ENCODE measurements at places on chromosomes 6 and 20. TPM values are rescaled to one million over a fixed set of nuclear protein-coding genes. Genes with fewer than 3 reads are reported as not detected.

PRICKLE4 gene
- total RNA-seq: not detected

- no peak for DNase-seq
Observed at GRCh38 chr6:41653691-41654090, 15.4 kb downstream of the MDFI start.

DNA sequence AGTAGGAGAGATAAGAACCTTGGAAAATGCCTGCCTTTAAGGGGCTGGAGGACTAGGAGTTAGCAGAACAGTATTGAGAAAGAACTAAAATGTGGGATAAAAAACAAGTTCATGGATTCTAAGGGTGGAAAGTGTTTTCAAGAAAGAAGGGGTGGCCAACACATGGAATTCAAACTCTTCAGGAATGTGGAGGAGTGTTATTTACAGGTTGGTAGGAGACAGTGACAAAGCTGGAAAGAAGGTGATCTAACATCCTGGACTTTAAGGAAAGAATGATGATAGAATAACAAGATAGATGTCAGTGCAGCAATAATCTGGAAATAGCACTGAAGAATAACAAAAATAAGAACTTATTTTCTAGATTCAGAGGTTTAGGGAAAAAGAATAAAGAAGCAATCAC, 54.0 kb upstream of the TNFRSF21 start:
- DNase-seq: no peak

DNA sequence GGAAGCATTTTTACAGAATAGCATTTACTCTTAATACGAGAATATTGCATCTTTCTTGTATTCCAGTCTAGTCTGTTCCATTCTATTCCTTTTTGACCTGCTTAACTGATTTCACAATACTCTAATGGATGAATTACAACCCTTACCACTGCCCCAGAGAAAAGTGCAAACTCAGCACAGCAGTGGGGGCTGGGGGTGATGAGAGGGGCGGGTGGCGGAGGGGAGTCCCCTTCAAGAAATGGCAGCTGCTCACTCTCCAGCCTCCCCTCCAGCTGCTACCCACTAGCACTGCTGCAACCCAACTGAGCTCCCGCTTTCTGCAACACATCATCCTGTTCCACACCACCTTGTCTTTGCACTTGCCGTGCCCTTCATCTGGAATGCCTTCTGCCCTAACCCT, 30.1 kb downstream of the PIM1 start:
- DNase-seq: no peak

GRCh38 chr6:12163149-12163548, 127.0 kb upstream of the EDN1 start:
- no peak for DNase-seq

- no peak for DNase-seq
Observed at GRCh38 chr6:69813508-69813907, 16.7 kb upstream of the LMBRD1 start.

GRCh38 chr6:108454356-108454755, 106.4 kb upstream of the FOXO3 start:
- no peak for DNase-seq

DNA sequence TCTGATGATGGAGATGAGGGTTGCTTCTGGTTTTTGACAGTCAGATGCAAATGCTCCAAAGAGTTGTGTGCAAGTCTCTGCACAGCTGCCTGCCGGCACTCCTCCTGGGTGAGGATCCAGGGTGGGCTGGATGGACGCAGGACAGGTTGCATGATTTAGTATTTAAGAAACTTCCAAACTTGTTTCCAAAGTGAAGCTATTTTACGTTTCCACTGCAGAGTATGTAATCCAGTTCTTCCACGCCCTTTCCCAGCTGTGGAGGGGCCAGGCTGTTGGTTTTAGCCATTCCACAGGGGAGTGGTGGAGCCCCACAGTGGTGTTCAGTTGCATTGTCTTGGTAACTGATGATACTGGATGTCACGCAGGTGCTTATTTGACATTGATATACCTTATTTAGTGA, 157.3 kb downstream of the THBS2 start:
- DNase-seq: no peak

- no peak for DNase-seq
Observed at GRCh38 chr6:162450358-162450757, 277.2 kb downstream of the PRKN start.

LRFN2 gene
- not detected for total RNA-seq

- DNase-seq: no peak
Observed at GRCh38 chr6:32790306-32790705, 26.5 kb downstream of the HLA-DOB start.

KLC4 gene
- 44.3 TPM for total RNA-seq

DNA sequence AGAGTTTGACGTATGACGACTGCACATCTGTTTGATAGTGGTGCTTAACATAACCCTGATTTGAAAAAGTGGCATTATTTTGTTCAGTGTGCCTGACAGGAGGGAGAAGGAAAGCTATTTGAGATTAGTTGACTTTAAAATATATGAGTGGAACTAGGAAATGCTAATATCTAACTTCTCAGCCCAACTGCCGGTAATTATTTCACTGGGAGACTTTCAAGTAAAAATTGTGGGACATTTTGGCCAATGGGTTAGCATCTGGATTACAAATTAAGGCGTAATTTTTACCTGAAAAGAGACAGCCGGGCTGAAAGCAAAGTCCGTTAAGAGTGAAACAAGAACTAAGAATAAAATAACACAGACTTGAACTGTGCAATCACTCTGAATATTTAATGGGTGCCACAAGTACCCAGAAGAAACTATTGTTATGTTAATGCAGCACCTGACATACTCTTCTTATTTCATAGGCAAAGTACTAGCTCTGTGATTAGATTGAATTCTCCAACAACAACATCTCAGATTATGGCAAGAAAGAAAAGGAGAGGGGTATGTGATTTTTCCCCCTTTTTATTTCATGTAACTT, 2.0 kb downstream of the HEY2 start:
- DNase-seq: no peak

VGLL2 gene
- not detected for total RNA-seq

DNA sequence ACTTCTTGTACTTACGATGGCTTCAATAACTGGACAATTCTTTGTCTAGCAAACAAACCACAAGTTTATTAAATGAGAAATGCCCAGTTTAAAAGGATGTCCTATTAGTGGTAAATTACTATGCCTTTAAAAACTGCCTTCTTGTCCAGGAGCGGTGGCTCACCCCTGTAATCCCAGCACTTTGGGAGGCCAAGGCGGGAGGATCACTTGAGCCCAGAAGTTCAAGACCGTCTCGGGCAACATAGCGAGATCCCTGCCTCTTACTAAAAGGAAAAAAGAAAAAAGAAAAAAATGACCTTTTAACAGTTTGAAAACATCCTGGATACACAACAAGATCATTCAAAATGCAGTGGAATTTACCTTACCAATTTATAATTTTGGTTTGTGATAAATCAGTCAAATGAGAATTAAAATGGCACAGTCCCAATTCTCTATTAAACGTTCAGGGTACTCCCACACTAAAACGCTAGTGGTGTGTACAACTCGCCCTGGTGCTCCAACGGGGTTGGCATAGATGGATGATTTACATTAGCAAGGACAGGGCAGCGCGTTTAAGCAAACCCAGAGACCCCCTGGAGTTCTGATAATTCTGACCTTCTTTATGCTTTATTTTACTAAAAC, 2.3 kb downstream of the ZBTB2 start:
- DNase-seq: no peak

NRN1 gene
- 44.1 TPM for total RNA-seq

DOK5 gene
- total RNA-seq: 3.3 TPM

- DNase-seq: no peak
Observed at GRCh38 chr6:33857093-33857931, 53.5 kb upstream of the MLN start.

DNA sequence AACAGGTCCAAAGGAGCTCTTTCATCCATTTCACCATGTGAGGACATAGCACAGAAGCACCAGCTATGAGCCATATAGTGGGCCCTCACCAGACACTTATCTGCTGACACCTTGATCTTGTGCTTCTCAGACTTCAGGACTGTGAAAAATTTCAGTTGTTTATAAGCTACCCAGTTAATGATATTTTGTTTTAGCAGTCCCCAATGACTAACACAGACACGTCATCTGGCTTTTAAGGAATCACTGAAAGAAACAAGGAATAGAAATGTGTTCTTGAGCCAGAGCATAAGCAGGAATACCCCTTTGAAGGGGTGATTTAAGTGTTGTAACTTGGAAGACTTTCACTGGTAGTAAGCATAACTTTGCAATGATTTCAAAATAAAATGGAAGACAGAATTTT, 214.7 kb upstream of the PTCHD4 start:
- DNase-seq: no peak

APCDD1L gene
- not detected for total RNA-seq

- no peak for DNase-seq
Observed at GRCh38 chr20:47860049-47860830, 75.0 kb upstream of the SULF2 start.

DNA sequence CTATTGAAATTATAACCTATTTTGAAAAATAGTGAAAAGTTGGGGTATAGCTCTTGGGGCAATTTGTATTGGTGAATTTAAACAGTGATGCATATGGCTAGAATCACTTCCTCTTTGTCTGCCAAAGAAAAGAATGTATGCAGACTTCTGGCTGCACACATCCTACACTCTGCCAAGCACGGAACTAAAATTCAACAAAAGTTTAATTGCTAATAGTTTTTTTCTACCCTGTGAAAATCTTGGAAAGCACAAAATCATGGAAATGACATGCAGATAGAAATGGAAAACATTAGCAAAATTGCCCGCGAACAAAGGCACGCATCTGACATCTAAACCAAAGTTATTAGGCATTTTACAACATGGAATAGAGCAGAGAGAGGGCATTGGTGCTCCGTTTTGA, 106.4 kb upstream of the PDE10A start:
- peak; percentile 10 for DNase-seq

HAO1 gene
- total RNA-seq: not detected

DNA sequence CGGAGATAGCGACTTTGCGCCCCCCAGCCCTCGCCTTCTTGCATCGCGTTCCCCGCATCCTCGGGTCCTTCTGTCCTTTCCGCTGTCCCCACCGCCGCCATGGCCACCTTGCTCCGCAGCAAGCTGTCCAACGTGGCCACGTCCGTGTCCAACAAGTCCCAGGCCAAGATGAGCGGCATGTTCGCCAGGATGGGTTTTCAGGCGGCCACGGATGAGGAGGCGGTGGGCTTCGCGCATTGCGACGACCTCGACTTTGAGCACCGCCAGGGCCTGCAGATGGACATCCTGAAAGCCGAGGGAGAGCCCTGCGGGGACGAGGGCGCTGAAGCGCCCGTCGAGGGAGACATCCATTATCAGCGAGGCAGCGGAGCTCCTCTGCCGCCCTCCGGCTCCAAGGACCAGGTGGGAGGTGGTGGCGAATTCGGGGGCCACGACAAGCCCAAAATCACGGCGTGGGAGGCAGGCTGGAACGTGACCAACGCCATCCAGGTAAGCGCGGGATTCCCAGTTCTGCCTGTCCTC, 401 bp downstream of the SLC32A1 start:
- no peak for DNase-seq

ATP6V1G2 gene
- total RNA-seq: 3.4 TPM

IL17A gene
- total RNA-seq: not detected

DNA sequence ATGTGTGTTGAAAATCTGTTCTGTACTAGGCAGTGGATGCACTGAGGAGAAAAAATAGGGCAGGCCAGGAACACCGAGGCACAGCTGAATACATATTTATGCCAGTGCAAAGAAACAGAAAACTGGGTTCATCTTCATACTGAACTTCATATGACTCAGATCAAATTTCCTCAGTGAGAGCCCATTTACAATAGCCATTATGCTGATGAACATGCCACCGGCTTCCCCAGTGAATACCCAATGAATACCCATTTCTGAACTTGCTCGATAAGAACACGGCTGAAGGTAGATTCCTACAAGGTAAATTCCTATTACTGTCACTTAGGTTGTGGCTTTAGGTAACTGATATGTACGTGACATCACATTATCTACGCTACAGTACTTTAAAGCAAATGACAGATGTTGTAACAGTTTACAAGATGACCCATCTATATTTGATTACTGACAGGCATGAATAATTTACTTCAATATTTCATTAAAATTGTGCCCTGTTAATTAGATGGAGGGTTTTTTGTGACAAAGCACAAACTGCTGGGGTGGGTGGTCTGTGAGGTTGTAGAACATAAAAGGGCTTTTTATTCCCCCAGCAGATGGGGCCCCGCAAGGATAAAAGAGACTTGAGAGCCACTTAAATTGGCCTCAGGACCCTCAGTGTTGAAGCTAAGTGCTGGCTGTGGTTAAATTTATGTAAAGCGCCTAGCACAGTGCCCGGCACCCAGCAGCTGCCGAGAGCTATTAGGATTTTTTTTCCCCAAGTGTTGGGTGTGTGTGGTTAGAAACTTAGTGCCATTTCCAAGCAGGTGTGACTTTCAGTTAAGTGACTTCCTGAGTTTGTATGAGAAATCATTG, 264.5 kb downstream of the CD83 start:
- DNase-seq: no peak

CLDN20 gene
- not detected for total RNA-seq

TRIM15 gene
- total RNA-seq: not detected

DNA sequence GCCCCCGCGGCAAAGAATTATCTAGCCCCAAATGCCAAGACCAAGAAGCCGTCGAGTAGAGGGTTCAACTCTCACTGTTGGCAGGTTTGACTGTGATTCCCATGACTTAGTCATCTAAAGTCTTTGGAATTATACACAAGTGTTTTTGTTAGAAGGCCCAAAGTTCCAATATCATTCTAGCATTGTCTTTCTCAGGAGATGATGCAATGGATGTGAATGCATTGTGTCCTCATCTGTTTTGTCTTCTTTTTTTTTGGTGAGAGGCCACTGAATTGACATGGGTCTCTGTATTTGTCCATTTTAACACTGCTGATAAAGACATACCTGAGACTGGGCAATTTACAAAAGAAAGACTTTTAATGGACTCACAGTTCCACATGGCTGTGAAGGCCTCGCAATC, 290.5 kb upstream of the ZFP64 start:
- DNase-seq: no peak

- DNase-seq: no peak
Observed at GRCh38 chr6:125836466-125836865, 45.7 kb downstream of the NCOA7 start.

DNA sequence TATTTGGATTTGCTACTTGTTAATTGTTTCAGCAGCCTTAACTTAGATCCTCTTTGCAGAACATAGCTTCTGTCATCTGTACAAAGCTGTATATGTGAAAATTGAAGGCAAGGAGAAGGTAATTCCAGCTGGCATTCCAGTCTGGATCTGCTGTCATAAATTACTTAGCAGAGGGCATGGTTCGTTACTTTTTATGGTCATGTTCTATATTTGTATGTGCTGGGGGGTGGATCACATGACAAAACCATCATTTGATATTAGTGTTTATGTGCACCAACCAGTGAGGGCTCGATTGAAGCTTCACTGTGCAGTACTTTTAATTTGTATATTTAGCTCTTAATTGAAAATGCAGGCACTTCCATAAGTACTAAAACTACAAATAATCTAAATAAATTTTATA, 80.2 kb downstream of the CAP2 start:
- no peak for DNase-seq

GRCh38 chr20:34710861-34711574, 6.9 kb downstream of the TP53INP2 start:
- no peak for DNase-seq

SOBP gene
- total RNA-seq: 0.12 TPM

- peak; percentile 2 for DNase-seq
Observed at GRCh38 chr20:1034415-1034789, 32.3 kb upstream of the RSPO4 start.

All from MG63 (cell line).